Type B pancreatic cell (in vitro differentiated cells): ENCODE measurements at places on chromosomes 12 and 14.

DNA sequence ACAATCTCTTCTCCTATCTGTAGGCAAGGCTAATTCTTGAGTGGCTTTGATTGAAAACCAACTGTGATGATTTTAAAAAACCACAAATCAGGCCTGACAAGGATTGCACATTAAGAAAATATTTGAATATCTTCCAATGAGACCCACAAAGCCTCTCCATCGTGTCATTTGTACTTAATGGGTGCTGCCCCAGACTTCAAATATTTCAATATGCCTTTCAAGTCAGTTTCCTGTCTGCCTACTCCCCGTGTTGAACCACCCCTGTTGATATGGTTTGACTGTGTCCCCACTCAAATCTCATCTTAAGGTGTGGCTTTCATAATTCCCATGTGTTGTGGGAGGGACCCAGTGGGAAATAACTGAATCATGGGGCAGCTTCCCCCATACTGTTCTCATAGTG lies 159.7 kb upstream of the EGLN3 start:
- DNase-seq, result no peak

- DNase-seq, result peak; percentile 40
These were observed 150.3 kb downstream of the DPF3 start for GRCh38 chr14:72743626-72744025.

DNA sequence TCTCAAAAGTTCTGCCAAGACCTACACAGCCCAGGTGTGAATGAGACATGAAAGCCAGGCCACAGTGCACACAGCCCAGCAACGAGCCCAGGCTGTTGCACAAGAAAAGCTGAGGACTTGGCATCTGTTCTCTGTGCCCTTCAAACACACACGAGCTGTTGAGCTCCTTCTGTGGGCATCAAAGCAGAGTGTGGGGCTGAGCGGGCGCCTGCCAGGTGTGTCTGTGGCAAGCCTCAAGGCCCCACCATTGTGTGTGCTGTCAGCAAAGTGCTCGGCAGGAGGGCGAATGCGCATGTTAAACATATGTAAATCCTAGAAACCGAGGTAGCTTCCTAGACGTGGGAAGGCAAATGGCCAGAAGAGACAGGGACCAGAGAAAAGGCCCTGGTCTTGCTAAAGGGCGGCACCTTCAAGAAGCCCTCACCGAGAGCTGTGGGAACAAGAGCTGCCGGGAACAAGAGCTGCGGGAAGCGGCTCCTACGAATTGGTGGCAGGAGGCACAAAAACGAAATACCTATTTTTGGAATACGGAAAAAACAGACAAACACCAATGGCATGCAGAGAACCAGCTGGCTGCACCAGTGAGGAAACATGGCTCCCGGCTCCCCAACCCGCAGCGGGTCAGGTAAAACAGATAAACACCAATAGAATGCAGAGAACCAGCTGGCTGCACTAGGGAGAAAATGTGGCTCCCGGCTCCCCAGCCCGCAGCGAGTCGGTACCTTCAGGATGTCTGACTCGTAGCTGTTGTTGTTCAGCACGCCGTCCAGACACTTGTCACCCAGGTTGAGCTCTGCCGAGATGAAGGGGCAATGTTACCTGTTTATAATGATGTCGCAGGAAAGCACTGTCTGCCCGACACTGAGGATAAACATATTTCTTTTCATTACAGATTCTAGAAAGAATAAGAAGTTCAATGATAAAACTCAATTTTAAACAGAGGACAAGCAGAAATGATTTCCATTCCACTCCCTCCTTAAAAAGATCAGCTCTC lies 19.0 kb upstream of the GOLGA3 start:
- DNase-seq, result no peak

GRCh38 chr12:104738331-104738730 lies 219.8 kb downstream of the SLC41A2 start:
- DNase-seq, result no peak

DNA sequence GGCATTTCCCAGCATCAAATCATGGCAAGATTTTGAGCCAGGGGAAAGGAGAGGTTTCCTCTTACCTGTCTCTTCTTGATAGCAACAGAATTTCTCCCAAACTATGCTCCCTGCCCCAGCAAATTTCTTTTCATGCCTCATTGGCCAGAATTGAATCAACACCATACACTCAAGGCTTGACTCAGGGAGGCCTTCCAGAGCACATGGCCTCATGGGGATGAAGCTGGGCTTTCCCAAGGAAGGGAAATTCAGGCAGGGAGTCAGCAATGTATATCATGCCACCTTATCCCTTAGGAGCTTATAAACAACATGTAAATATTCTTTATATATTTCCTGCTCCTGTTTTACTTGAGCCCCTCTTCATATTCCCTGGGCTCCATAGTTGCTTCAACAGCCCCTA lies 62.1 kb downstream of the ARF6 start:
- no peak for DNase-seq

DNA sequence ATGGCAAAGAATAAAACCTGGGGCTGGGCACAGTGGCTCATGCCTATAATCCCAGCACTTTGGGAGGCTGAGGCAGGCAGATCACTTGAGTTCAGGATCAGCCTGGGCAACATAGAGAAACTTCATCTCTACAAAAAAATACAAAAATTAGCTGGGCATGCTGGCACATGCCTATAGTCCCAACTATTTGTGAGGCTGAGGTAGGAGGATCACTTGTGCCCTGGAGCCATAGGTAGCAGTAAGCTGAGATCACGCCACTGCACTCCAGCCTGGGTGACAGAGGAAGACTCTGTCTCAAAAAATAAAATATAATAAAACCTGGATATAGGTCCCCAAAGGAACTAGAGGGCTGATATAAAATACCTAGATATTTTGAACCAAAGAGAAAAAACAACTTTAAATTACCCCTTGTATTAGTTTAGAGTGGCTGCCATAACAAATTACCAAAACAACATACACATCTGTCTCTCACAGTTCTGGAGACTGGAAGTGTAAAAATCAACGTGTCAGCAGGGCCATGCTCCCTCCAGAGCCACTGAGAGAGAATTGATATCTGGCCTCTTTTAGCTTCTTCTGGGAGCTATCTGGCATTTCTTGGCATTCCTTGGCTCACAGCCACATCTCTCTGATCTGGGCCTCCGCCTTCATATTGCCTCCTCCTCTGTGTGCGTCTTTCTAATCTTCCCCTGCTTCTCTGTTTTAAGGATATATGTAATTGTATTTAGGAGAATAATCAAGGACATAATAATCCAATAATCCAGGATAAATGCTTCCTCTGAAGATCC lies 47.9 kb upstream of the ATF7IP start:
- no peak for DNase-seq

- DNase-seq, result no peak
These were observed 18.0 kb upstream of the CMKLR1 start for GRCh38 chr12:108356835-108357806.

DNA sequence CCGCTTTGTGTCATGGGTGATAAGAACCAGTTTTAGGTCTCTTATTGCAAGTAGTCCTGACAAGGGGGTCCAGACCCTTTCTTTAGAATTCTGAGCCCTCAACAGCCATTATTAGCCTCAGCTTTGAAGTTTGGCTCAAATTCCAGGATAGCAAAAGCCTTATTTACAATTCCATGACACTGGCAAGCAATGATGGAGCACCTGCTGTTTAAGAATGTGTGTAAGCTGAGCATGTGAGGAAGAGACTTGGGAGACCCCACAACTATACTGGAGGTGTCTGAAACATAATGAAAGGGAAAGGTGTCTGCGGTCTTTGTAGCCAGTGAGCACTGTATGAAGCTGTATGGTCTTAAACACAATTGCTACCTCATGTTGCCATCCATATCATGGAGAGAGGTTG lies 119.8 kb downstream of the TBX5 start:
- no peak for DNase-seq

DNA sequence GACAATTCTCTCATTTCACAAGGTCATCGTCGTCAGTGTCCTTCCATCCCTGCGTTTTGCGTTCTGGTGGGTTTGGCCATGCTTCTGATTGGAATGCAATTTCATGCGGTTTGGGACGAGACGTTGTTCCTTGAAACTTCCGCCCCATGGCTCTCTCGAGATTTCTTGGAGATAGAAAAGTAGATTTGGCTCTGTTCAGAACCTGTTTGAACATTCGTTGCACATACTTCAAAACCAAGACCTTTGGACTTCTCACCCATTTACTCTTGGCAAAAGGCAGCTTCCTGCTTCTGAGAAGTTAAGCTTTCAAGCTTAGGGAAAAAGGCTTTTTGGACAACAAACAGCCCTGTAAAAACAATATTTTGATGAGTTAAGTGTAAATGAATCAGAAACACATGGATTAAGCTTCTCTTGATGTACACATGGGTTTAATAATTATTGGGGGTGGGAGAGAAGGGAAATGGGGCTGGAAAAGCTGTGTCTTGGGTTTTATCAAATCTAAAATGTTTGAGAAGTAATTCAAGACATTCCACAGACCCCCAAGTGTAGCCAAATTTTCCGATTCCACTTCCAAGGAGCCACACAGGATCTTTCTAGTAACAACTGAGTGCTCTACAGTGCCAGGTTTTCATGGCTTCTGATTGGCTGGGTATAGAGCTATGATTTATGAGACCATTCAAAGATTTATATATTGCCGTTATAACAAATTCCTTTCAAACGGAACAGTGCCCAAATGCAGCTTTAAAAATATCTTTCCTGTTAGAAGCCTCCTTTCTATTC lies 467.2 kb downstream of the MED13L start:
- DNase-seq, result no peak

- no peak for DNase-seq
These were observed 15.1 kb downstream of the FRMD6 start for GRCh38 chr14:51666826-51667225.

GRCh38 chr12:6827982-6828780 lies at the start of gene P3H3:
Gene P3H3, plus strand, starts transcription at chr12:6828407. Its CDS starts 34 bp downstream, at chr12:6828441.
- DNase-seq, result no peak

GRCh38 chr12:52833922-52834726 lies at the start of gene KRT79:
Gene KRT79, minus strand, starts transcription at chr12:52834311. Its CDS starts 51 bp downstream, at chr12:52834260.
- no peak for DNase-seq

GRCh38 chr14:88322504-88323085 lies 474 bp downstream of the KCNK10 start:
- no peak for DNase-seq

DNA sequence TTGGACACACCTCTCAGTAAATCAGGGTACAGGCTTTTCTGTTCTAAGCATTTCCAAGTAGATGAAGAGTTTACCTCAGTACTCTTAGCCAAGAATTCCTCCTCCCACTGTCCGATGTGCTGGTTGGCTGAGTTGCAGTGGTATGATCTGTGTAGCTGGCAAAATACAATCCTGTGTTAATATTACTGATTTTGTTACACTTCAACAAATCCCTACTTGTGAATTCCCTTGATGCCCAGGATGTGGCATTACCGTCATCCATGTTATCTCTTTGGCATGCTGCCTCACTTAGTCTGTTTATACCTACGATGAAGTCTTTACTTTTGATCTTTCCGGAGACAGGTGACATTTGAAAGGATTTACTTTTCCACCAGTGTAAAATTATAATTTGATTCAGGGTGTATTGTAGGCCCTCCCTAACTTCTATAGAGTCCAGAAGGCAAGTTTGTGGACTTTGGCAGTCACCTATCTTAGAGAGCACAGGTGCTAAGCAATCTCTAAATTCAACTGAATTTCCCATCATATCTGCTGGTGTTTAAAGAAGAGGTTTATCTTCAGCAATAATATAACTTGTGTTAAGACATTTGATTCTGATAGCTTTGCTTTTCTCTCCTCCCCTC lies 10.1 kb downstream of the CCDC196 start:
- DNase-seq, result no peak

- DNase-seq, result no peak
These were observed 3.0 kb downstream of the NTF3 start for GRCh38 chr12:5434647-5435560.

DNA sequence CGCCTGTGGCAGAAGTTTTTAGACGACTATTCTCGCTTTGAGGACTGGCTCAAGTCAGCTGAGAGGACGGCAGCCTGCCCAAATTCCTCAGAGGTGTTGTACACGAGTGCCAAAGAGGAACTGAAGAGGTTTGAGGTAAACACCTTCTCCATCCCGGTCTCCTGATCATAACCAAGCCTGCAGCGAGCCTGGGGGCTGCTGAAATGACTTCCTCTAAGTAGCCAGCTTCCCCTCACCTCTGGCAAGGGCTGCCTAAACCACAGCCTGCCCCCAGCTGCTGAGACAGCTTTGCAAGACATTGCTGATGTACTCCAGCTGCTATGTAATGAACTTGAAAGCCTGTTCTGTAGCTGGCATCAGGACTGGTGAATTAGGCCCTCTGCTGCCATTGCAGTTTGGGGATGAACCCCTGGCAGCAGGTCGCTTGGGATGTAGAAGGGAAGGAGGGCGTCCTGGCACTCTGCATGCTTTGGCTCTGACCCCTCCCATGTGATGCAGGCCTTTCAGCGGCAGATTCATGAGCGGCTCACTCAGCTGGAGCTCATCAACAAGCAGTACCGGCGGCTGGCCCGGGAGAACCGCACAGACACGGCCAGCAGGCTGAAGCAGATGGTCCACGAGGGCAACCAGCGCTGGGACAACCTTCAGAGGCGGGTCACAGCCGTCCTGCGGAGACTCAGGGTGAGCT lies 84.6 kb downstream of the ESR2 start:
- no peak for DNase-seq

GRCh38 chr12:113151655-113152054 lies 2.1 kb downstream of the CFAP73 start:
- no peak for DNase-seq

DNA sequence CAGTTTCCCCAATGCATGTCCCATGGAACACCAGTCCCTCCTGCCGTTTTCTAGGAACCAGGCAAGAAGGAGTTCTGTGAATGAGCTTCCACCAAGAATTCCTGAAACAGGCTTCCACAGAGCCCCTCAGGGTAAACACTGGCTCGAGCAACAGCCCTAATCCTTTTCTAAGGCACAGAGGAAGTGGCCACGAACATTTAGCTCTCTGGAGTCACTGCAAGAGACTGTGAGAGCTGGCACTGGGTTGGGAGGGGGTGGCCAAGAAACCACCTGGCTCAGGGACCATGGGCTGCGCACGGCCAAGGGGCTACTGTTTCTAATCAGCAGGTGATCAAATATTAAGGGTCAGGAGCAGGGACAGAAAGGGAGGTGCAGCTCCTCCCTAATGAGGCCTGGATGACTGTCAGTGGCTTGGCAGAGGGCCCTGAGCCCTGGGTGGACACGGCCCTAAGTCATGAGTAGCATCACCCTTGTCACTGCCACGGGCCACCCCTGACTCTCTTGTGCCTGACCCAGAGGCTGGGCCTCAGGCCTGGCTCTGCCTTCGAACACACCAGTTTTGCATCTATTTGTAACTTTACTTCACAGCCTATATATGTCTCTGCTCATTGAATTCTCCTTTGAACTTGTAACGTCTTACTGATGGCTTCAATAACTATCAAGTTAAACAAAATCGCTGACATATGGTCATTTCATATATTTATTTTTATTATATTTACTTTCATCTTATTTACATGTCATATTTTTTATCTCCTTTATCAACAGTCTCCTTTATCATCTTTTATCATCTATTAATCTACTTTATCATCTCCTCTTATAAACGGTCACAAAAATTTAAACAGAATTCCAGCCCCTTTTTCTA lies 154.0 kb downstream of the DICER1 start:
- DNase-seq, result no peak
